Suppressor macrophage treated with lipopolysaccharide for 4 hours (primary cell): ENCODE measurements at places on chromosomes 13 and 19.

DNA sequence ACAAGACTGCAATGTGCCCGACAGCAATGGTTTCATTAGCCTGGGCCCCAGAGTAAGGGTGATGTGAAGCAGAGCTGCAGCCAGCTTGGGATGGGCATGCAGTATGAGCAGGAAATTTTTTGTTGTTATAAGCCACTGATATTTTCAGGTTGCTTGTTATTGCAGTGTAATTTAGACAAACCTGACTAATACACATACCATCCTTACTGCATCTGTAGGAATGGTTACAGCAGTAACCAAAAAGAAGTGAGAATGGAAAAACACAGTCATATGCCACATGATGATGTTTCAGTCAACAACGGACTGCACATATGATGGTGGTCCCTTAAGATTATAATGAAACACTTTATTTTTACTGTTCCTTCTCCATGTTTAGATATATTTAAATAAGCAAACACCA lies 8.6 kb upstream of the POMP start:
- no peak for DNase-seq

DNA sequence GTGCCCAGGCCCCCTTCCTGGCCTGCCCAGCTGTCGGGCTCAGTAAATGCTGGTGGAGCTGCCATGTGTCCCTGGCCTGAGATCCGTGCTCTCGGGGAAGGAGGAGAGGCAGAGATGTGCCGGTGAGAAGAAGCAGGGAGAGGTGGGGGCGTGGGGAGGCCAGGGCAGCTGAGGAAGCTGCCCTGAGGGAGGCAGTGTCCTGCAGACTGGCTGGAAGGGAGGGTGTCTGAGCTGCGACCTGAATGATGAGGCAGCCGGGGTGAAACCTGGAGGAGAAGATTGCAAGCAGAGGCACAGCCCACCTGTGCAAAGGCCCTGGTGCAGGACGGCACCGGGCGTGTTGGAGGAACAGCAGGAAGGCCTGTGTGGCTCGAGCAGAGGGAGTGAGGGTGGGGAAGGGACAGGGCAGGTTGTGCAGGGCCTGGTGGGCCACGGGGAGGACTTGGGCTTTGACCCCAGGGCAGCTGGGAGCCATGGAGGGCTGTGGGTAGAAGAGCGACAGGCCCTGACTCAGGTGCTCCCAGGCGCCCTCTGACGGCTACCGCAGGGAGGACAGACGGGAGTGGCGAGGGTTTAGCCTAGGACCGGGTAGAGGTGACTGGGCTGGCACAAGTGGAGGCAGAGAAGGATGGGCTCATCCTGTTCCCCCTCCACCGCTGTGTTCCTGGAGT lies 14.0 kb upstream of the CELF5 start:
- DNase-seq, result peak; percentile 65

DNA sequence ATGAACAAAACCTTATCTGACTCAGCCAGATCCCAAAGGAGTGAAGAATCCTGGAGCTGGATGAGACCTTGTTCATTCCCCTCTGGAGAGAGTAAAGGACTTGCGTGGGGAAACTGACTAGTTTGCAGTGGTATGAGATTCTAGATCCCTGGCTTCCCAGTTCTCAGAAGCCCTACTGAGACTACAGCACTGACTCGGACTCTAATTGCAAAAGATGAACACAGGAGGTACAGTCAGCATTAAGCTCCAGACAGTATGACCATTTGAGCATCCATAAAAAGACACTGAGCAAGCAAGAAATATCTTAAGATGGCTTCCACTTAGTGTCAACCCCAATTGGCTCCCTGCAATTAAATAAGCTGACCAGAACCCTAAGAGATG lies 6.8 kb downstream of the ZC3H4 start:
- peak; percentile 29 for DNase-seq

- DNase-seq, result no peak
Observed at GRCh38 chr13:58994077-58994476, 1169.7 kb downstream of the DIAPH3 start.

DNA sequence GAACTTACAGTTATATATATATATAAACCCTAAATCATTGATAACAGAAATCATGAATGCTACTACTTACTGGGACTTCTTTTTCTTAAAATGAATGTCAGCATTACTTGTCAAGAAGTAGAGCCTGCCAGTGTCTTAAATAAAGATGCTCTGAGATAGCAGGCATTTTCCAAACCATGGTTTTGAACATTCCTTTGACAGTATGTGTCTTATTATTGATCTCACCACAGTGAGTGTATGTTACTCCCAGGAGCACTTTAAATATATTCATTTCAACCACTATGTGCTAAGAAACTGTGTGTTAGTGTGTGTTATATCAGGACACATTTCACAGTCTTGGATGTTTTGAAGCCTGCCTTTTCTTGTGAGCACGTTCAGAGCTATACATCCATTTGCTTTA lies 28.2 kb downstream of the TNFRSF19 start:
- no peak for DNase-seq

GRCh38 chr13:29428310-29429181 lies 166.9 kb downstream of the SLC7A1 start:
- no peak for DNase-seq

- DNase-seq, result no peak
Observed at GRCh38 chr19:542173-542866, 1.5 kb upstream of the GZMM start.

DNA sequence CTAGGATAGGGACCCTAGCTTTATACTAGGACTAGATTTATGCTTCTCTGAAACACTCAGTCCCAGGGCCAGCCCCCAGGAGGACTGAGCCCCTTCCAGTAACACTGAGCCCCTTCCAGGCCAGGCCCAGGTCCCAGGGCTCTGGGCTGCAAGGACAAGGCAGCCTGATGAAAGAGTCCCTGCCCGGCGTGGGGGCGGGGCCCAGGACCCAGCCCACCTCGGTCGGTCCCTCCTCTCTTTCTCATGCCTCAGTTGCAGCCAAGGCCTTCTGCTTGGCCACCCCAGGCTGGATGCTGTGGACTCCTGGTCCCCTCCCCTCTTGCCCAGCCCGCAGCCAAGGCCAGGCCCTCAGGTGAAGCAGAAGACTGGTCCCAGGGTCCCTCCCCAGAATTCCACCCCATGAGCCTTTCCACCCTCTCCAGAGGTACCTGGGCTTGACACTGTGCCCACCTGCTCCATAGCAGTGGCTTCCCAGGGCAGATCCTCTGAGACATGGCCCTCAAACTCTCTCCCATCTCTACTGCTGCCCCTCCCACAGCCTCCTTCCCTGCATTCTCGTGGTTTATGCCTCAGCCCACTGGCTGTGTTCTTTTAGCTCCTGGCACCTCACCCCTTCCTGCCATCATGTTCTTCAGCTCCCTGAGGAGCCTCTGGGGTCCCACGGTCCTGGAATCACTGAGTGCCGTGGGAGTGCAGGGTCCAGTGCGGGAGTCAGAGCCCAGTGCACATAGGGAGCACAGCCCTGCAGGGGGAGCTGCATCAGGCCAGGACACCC lies 53.6 kb upstream of the C1QTNF9B start:
- no peak for DNase-seq

DNA sequence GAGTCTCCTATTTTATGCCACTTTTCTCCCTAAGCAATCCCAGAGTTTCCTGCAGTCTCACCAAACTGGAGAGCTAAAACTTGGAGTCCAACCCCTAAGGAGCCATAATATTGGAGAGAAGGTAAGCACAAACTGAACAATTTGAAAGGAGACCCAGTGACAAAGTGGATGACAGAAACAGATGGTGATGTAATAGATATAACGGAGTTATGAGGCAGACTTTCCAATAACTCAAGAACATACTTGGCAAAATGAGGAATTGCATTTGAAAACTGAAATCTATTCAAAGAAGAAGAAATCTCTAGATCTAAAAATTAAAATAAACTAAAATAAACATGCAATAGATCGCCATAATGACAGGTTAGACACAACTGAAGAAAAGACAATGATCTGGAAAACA lies 200.9 kb upstream of the MIR17HG start:
- peak; percentile 48 for DNase-seq

- DNase-seq, result no peak
Observed at GRCh38 chr13:21347753-21348318, 111.3 kb downstream of the ZDHHC20 start.

DNA sequence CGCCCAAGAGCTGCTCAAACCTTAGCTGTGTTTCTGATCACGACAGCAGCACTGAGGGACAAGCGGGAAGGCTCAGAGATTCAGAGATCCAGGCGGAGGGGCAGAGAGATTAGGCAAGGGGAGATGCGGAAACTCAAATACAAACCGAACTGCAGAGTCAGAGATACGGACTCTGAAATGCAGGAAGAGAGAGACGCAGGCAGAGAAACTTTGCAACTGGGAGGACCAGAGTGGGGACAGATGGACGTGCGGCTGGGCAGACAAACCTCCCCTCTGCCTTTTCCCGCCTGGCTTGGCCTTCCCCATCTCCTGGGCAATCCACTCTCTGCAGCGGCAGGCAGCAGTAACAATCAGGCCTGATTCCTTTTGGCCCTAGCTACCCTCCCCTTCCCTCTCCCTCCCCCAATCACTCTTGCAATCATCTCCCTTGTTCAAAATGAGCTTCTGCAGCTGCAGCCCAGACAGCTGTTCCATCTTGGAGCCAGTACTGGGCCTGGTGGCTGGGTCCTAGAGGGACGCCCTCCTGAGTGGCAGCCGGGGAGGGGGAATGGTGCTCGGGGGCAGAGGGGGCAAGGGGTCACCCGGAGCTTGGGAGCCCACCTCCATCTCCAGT lies 29.7 kb downstream of the OLFM2 start:
- no peak for DNase-seq

DNA sequence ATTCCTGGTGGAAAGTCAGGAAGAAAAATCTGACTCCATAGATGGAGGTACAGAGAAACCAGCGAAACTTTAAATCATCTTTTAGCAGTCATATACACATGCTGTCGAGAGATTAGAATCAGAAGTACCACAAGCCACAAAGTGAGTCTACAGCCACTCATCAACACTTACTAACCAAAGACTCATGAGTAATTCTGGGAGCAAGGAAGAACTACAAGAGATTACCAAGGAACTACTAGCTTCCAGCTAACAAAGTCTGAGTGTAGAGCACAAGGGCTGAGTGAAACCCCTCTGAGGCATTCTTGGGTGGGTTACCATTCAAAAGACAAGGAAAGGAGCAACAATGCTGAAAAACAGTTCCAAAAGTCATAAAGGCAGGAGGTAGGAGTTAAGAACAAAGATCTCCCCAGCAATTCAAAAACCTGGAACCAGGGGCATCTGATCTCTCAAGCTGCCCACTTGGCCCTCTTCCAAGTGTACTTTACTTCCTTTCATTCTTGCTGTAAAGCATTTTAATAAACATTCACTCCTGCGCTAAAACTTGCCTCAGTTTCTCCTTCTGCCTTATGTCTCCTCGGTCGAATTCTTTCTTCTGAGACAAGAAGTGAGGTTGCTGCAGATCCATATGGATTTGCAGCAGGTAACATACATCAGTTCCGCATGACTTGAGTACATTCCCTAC lies 13.0 kb downstream of the RBM26 start:
- DNase-seq, result peak; percentile 46

- DNase-seq, result no peak
Observed at GRCh38 chr13:35292329-35292728, 184.2 kb downstream of the MAB21L1 start.

GRCh38 chr19:45638930-45639729 lies at the start of gene EML2:
TSS of gene EML2 (minus strand) at chr19:45639397. CDS start at chr19:45639376, 21 bp downstream.
- DNase-seq, result peak; percentile 63

DNA sequence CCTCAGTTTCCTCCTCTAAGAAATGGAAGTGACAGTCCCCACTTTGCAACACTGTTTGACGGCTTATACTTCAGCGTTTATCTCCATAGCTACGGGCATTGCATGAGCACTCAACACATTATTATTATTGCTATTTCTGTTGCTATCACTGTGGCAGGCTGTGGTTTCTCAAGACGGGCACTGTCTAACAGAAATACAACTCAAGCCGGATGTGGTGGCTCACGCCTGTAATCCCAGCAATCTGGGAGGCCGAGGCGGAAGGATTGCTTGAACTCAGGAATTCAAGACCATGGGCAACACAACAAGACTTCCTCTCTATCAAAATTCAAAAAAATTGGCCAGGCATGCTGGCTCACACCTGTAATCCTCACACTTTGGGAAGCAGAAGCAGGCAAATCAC lies 4.9 kb upstream of the ZSWIM4 start:
- peak; percentile 44 for DNase-seq

- DNase-seq, result no peak
Observed at GRCh38 chr13:73939603-73940002, 194.6 kb downstream of the KLF12 start.

GRCh38 chr13:46535825-46536224 lies 17.1 kb upstream of the LRCH1 start:
- peak; percentile 72 for DNase-seq

GRCh38 chr19:35851213-35852028 lies 883 bp downstream of the NPHS1 start:
- no peak for DNase-seq

GRCh38 chr13:51025245-51025905 lies 85.7 kb downstream of the C13orf42 start:
- DNase-seq, result no peak

DNA sequence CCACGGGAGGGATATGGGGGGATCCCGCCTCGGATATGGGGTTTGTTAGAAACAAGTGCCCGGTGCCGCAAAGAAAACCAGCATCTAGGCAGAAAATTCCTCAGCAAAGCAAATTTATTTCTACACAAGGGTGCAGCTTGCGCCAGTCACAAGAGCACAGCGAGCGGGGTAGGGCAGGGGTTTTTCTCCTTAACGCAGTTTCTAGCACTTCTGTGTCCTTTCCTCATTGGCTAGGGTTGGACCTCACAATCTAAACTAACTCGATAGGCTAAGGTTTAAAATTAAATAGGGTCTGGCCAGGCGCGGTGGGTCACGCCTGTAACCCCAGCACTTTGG lies 595 bp downstream of the ZNF440 start:
- peak; percentile 38 for DNase-seq

DNA sequence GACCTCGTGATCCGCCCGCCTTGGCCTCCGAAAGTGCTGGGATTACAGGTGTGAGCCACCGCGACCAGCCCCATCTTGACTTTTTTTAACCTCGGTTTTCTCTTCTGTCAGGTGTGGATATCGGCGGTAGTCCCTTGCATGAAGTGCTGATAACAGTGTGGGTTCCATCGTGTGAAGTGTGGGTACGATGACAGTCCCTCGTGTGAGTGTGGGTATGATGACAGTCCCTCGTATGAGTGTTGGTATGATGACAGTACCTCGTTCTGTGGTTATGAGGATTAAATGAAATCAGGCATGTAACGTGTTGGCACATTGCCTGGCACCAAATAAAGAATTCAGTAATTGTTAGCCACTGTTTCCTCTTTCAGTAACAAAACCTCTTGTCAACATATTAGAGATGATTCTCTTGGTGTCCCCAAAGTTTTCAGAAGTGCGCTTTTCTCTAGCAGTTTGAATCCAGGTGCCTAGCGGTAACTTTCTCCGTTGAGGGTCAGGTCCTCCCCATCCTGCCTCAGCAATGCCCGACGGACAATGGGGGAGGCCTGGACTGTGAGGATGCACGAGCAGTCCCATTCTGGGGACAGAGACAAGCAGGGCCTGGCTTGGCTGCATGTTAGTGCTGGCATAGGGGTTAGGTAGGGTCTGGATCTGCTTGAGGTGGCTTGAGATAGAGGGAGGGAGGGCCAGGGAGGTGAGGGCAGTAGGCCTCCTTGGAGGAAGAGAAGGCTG lies 15.3 kb downstream of the GATAD2A start:
- peak; percentile 60 for DNase-seq

- no peak for DNase-seq
Observed at GRCh38 chr19:57620673-57621348, 6.8 kb downstream of the ZNF134 start.
